ENCODE measurements at places on chromosomes 1 and 21.

GRCh38 chr1:11107599-11107998 is 7.9 kb upstream of the EXOSC10 start:
- DNase-seq = no peak

DNA sequence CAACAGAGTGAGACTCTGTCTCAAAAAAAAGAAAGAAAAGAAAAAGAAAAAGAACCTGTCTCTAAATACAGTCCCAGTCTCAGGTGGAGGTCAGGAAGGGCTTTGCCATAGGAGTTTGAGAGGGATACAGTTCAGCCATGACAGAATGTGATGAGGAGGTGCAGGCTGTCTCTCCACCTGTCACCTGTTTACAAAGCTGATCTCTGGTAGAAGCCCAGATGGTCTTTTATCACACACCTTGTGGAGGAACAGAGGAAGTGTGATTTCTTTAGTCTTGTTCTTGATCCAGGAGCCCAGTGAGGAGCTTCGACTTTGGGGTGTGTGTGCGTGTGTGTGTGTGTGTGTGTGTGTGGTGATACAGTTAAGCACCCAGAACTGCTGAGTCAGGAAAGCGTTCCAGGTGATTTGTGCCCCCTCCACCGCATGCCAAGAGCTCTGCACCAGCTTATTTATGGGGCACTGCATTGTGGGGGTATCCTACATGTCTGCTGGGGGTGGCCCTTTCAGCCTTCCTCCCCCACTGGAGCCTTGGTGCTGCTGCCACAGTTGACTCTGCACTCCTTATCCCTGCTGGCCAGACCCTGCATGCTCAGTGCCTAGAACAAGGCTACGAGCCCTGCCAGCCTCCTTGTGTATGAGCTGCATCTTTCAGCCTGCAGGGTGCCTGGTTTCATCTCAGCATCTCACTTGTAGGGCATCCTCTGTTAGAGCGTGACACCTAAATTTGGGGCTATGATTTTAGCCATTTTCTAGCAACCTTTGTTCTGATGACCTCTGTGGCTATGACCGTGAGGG is 19.3 kb downstream of the DOP1B start:
- no peak for DNase-seq

DNA sequence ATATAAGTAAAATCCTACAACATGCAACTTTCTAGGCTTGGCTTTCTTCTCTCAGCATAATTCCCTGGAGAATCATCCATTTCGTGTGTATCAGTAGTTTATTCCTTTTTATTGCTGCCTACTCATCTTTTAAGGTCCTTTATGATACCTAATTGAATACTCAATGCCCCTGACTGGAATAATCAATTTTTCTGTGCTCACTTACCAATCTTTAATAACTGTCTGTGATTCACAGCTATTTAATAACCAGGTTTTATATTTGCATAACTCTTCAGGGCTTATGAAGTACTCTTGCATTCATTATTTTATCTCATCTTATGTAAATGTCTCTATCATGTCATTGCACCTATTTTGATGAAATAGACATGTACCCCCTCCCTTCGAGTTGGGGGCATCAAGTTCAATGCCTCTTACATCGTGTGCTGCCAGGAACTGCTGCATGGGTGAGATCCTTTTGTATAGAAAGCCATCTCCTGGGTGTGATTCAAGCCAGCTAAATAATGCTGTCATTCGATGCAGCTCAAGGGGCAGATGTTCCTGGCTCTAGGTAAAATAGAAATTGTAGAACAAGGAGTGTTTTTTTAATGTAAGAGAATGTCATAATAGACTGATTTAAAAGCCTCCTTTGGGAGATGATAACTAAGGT is 222.7 kb downstream of the SLC35F3 start:
- DNase-seq = no peak

DNA sequence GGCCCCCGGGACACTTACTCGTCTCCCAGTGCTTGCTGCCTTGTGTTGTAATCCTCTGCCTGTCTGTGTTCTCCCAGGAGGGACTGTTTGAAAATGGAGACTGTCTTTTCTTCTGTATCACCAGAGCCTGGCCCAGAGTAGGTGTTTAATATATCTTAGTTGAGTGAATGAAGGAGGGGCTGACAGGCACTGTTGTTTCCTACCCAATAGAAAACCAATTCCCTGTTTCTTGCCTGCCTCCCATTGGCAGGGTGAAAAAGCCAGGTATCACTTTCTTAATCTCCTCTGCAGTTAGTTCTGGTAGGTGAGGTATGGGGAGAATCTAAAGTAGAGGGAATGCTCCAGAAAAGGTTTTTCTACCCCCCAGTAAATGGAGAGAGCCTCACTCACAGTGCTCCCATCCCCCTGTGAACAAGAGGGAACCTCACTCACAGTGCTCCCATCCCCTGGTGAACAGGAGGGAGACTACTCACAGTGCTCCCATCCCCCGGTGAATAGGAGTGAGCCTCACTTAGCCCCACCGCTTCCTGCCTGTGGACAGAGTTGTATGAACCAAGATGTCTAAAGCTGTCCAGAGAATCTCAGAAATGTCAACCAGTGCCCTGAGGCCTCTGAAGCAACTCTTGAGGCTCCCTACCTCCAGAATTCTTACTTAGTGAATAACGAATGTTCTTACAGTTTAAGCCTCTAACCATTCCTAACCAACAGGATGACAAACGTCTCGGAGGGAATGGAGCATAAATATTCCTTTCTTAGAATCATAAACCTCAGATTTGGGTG is at the start of gene GJA5:
Gene GJA5 (minus strand): TSS at position 122 of the 780 bp plus-strand sequence. CDS start 1,364 bp downstream, outside the sequence.
- no peak for DNase-seq

DNA sequence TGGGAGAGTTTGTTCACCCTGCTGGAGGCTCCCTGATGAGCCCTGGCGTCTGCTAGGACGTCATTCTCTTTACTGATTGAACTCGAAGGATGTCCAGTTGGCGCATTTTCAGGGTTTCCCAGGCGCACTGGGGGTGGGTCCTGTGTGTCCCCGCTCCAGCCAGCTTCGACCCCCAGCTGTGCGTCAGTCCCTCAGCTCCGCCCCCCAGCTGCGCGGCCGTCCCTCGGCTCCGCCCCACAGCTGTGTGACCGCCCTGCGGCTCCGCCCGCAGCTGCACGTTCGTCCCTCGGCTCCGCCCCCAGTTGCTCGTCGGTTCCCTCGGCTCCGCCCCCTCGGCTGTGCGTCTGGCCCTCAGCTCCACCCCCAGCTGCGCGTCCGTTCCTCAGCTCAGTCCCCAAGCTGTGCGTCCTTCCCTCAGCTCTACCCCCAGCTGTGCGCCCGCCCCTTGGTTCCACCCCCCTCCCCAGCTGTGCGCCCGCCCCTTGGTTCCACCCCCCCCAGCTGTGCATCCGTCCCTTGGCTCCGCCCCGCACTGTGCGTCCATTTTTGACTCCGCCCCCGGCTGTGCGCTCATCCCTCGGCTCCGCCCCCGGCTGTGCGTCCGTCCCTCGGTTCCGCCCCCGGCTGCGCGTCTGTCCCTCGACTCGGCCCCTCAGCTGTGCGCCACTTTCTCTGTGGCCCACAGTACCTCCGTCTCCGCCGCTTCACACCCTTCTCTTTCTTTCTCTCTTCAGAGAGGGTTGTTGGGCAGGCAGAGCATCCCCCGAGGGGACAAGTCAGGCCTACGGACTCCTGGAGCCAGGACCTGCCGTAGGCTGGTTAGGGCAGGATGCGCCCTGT is 61.3 kb downstream of the FAAP20 start:
- peak; percentile 95 for DNase-seq

DNA sequence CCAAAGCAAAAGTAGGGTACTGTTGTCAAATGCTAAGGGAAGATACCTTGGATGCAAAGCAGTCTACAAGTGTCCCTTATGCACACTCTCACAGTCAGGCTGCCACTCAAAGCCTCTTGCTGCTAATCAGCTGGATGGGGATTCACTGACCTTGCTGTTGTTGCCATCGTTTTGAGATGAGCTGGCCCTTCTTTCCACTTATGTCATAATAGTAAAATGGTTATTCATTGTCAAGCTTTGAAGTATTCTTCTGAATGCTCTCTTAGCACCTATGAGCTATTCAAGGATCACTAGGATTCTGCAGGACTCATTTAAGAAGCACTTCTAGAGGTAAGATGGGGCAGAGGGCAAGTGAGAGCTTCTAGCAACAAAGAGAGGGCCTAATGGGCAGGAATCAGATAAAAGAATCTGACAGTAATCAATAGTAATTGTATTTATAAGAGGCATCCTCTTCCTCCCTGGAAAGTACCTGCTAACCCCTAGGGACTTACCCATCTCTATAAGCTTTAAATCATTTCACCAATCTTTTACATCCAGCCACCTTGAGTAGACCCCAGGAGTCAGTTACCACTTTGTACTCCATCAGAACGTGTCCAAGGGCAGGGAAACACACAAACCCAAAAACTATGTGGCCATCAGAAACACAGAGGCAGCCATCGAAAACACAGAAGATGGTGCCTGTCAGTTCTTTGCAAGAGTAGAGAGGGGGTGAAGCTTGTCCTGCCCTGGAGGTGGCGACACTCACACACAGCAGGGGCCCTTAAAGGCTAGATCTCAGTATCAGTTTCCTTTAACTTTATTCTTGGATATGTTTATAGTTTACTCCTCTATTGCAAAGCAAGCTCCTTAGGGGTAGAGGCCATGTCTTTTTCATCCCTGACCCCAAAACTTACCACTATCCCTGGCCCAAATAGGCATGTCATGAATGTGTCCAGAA is 103.7 kb upstream of the NFIA start:
- no peak for DNase-seq

- peak; percentile 92 for DNase-seq
These were observed 50.9 kb downstream of the ITPKB start for GRCh38 chr1:226688056-226688748.

DNA sequence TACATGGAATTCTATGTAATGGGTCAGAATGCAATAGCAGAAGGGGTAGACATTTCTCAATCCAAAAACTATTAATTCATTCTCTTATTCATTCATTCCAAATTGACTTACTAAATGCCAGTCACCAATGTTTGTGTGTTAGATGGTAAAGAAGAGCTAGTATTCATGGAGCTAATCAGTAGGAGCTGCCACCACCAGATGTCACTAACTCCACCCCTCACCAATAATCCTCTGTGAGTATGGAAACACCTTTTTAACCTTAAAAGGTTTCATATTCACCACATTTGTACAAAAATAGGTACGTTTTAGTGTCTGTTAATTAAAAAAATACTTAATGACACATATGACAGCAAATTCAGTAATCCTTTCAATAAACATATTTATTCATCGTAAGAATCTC is 131.8 kb upstream of the PKN2 start:
- DNase-seq = no peak

DNA sequence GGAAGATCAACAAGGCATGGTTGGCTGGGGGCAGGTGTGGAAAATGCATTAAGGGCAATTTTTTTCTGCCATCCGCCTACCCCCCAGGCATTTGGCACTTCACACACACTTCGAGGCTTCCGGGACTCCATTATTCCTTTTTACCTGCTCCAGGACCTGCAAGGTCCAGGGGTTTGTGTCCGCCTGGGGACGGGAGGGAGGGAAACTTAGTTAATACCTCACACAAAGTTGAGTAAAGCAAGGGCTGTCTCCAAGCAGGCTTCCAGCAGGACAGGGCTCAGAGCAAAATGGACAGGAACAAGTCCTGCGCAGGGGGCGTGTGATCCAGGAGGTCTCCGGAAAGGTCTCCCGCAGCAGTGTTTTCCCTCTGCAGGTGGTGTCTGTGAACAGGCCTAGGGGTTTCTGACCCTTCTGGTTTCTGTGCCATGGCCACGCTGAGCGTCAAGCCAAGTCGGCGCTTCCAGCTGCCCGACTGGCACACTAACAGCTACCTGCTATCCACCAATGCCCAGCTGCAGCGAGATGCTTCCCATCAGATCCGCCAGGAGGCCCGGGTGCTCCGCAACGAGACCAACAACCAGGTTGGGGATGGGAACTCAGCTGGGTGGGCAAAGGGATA is 712 bp downstream of the TEKT2 start:
- no peak for DNase-seq

- DNase-seq = no peak
These were observed 178.7 kb downstream of the GABPA start for GRCh38 chr21:25913479-25913878.

DNA sequence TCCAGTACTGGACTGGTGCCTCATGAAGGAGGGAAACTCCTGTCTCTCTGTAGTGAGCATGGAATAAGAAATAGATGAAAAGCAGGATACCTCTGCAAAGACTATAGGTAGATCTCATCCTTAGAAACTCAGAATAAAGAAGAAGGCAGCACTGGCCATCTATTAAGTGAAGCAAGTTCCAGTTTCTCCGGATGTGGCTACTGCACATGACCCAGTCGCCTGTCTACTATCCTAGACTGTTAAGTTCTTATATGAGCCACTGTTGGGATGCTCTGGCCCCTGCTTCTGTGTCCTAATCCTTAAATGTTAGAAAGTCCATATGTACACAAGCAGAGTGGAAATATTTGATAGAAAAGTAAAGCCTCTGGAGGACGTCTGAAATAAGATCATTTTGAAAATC is 2.2 kb downstream of the FASLG start:
- DNase-seq = no peak

DNA sequence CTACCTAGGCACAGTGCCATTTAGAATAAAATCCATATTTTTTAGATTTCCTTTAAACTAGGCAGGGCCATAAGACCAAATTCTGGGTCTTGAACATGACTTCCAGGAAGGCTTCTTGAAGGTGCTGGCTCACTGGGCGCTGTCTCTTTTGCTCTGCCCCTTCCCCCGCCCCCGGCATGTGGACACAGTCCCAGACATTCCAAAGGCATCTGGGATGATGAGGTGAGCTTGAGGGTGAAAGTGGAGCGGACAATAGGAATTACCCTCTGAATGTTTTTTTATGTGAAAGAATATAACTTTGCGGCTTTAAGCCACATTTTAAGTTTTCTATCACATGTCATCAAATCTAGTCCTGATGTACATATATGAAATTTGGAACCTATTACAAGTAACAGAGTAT is 29.4 kb downstream of the RWDD3 start:
- no peak for DNase-seq

GRCh38 chr1:47683401-47683800 is 245.6 kb downstream of the FOXD2 start:
- no peak for DNase-seq

GRCh38 chr1:229127301-229127700 is 143.6 kb upstream of the RAB4A start:
- DNase-seq = peak; percentile 66

- DNase-seq = no peak
These were observed 19.5 kb downstream of the ATF3 start for GRCh38 chr1:212628046-212628445.

- DNase-seq = no peak
These were observed 61.0 kb downstream of the IER5 start for GRCh38 chr1:181149326-181150125.

DNA sequence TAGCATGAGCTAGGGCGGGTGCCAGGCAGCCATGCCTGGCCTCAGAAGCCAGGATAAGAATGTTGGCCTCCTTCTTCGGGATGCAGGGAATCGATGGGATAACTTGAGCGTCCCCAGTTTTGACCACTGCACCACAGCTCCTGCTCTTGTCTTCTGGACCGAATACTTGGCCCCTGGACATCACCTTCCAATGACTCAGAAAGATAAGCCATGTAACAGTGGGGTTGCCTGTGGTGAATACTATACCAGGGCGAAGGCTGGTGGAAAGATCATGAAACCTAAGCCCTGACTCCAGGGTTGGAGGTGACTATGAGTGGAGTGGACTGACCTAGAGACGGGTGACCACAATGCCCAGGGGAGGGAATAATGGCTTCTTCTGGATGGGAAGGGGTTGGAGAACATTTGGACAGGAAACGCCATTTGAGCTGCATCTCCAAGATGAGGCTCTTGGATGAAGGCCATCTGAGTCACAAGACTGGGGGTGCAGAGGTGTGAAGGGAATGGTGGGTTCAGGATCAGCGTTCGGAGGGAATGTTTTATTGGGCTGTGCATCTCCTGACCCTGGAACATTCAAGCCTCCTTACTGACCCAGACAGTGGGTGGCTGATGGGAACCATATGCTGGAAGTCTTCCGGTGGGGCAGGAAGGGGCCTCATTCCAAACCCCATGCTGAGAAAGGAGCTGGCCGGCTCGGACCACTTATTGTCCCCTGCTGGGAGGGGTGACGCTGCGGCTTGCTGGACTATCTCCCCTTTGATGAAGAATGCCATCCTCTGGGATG is 18.5 kb upstream of the KCNE2 start:
- no peak for DNase-seq
